ENCODE measurements at places on chromosomes 5 and 9. TPM values are rescaled to one million over a fixed set of nuclear protein-coding genes. Genes with fewer than 3 reads are reported as not detected.
A peak's percentile ranks its signal among the peaks of the same experiment; 100 is the strongest.

The PALM2AKAP2 gene
- 81.3 TPM for total RNA-seq

DNA sequence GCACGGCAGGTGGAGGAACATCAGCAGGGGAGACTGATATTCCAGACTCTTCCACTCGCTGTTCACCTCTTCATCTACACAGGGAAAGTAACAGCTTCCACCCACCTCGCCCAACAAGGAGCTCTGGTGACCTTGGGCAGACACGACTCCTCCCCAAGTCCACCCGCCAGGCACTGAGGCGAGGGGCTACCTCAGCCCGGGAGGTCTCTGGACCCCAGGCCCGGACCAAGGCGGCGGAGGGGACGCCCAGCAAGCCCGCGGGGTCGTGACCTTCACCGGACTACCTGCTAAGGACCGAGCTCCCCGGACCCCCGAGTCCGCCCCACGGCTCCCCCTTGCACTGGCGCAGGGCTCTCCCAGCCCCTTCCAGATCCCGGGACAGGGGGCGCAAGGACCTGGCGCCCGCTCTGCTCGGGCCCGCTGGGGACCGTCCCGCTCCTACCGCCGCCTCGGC lies 70.2 kb upstream of the LPCAT1 start:
- no peaks in the 10 kb centered on the region for H3K27me3 ChIP-seq
- peaks cover 2% of the 10 kb centered on the region for H3K36me3 ChIP-seq
- H3K4me1 ChIP-seq: no peaks in the 10 kb centered on the region
- H3K27ac ChIP-seq: peak overlapping the region; percentile 60
- H3K4me3 ChIP-seq: peak overlapping the region; percentile 75

The ACSL6 gene
- total RNA-seq: 0.87 TPM

The SPINK4 gene
- total RNA-seq: not detected

The COL23A1 gene
- total RNA-seq: 14.7 TPM

DNA sequence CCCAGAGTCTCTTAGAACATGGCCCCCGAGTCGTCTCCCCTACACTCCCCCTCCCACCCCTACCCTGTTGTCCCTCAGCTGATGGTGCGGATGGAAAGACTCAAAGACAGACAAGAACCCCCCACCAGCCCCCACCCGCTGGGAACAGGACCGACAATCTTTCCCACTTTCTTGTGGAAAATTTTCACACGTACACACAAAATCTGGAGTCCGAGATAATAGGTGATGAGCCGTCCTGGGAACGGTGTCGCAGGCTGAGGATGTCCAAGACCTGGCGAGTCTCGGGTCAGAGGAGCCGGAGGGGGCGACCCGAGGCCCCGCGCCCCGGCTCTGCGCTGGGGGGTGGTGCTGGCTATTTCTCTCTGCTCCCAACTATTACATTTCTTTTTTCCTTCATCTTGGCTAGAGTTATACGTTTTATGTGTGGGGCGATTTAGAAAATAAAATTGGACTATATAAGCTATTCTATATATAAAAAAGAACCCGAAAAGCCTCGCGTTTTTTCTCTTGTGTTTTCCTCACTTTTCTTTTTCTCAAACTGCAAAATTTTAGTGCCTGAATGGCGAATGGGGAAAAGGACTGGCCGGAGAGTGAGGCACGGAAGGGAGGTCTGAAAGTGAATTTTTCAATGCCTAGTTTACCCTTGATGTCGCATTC lies 188.8 kb downstream of the MEF2C start:
- no peak overlapping the region for H3K27ac ChIP-seq
- peaks cover 100% of the 10 kb centered on the region for H3K27me3 ChIP-seq

DNA sequence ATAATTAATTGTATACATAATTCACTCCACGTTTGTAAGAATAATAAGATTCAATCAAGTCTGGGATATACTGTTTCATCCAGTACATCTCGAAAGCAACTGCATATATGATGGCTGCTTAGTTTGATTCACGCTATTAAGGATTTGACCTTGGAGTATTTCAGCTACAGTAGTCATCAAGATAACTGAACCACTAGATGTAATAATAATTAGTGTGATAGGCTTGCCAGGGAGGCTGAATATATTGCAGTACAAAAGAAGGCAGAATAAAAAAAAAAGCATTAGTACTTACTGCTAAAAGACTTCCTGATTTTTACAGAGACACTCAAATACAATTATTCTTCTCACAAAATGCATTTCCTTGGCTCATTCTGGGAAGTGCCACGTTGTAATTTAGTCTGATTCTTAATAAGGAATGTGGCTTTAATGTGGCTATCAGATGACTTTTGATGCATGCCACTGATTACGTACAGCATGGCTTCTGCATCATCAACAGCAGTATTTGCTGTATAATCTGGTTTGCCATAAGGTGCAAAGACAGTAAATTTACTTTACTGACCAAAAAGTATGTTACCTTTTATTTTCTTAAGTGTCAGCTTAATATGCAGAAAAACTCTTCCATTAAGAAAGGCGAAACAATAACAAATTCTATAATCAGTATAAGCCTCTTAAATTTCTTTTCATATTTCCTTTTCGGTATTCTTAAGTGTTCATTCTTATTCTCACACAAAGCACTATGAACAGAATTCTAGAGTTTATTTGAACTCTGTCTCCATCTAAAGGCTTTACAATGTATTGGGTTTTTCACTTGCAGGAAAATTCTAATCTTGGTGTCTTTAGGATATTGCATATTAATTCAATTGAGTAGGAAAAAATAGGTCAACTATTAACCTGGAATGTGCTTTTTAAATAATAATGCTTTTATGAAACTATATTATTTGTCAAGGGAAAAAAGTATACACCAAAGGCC lies 166.4 kb downstream of the SLF1 start:
- no peaks in the 10 kb centered on the region for H3K36me3 ChIP-seq
- no peaks in the 10 kb centered on the region for H3K4me1 ChIP-seq
- no peak for DNase-seq
- no peaks in the 10 kb centered on the region for H3K27me3 ChIP-seq
- H3K4me3 ChIP-seq: no peak overlapping the region

The ZDHHC11B gene
- total RNA-seq: 11.1 TPM

DNA sequence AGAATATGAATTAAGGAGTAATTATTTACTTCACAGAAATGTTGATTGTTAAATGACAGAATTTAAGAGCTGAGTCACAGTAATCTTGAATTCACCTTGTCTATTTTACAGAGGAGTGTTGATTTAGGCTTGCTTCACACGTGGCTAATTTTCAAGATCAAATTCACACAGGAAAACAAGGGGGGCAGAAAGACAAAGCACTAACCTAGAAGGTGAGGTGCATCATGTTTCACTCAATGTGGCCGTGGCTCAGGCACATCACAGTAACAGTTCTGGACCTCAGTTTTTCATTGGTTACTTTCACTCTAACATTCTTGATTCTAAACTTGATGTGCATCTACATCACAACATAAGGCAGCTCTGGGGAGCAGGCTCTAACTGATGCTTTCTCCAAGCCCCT lies 69.6 kb upstream of the GNAQ start:
- no peaks in the 10 kb centered on the region for H3K36me3 ChIP-seq
- DNase-seq: no peak
- no peaks in the 10 kb centered on the region for H3K4me1 ChIP-seq
- H3K4me3 ChIP-seq: no peak overlapping the region

- DNase-seq: no peak
- H3K27ac ChIP-seq: no peak overlapping the region
- no peaks in the 10 kb centered on the region for H3K4me1 ChIP-seq
- H3K4me3 ChIP-seq: no peak overlapping the region
Observed at GRCh38 chr5:179141867-179142266, 81.7 kb downstream of the ZNF354C start.

- DNase-seq: no peak
- H3K4me1 ChIP-seq: no peaks in the 10 kb centered on the region
- no peak overlapping the region for H3K4me3 ChIP-seq
- H3K27me3 ChIP-seq: no peaks in the 10 kb centered on the region
- H3K36me3 ChIP-seq: peaks cover 4% of the 10 kb centered on the region
Observed at GRCh38 chr9:96649620-96650324, 5.3 kb downstream of the PRXL2C start.

DNA sequence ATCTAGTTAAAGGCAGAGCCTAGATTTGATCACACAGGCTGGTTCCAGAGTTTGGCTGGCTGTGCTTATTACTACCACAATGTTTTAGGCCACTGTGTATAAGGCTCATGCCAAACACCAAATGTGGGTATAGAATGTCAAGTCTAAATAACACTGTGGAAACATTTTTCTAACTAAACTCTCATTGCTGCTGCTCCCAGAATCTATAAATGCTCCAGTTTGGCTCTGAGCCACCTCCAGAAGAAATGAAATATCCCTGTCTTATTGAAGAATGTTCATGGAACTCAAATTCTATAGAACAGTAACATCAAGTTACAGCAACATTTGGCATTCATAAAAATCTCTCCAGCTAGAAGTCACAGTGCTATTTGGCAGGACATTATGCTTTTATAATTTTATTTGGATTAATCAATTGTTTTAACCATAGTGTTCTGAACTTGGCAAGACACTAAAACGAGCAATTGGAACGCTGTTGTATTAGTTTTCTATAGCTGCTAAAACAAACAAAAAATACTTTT lies 178.1 kb upstream of the COX7C start:
- H3K36me3 ChIP-seq: no peaks in the 10 kb centered on the region
- no peak overlapping the region for H3K4me3 ChIP-seq
- no peak overlapping the region for H3K27ac ChIP-seq
- no peaks in the 10 kb centered on the region for H3K4me1 ChIP-seq
- H3K27me3 ChIP-seq: no peaks in the 10 kb centered on the region
- no peak for DNase-seq

- H3K36me3 ChIP-seq: no peaks in the 10 kb centered on the region
- H3K27ac ChIP-seq: no peak overlapping the region
- no peak overlapping the region for H3K4me3 ChIP-seq
- no peak for DNase-seq
- no peaks in the 10 kb centered on the region for H3K4me1 ChIP-seq
Observed at GRCh38 chr9:9341203-9341602, 1271.6 kb downstream of the PTPRD start.

DNA sequence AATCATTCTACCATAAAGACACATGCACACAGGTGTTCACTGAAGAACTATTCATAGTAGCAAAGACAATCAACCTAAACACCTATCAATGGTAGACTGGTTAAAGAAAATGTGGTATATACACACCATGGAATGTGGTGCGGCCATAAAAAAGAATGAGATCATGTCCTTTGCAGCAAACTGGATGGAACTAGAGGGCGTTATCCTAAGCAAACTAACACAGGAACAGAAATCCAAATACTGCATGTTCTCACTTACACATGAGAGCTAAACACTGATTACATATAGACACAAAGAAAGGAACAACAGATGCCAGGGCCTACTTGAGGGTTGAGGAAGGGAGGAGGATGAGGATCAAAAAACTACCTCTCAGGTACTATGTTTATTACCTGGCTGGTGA lies 103.8 kb downstream of the DRD1 start:
- no peak for DNase-seq
- no peak overlapping the region for H3K4me3 ChIP-seq
- H3K27ac ChIP-seq: no peak overlapping the region

GRCh38 chr9:137280474-137281344 lies 3.2 kb downstream of the TOR4A start:
- peaks cover 66% of the 10 kb centered on the region for H3K4me1 ChIP-seq
- peak overlapping the region; percentile 24 for H3K27ac ChIP-seq
- DNase-seq: peak; percentile 23
- H3K4me3 ChIP-seq: no peak overlapping the region

- H3K4me3 ChIP-seq: no peak overlapping the region
- H3K4me1 ChIP-seq: peaks cover 5% of the 10 kb centered on the region
- DNase-seq: no peak
- no peak overlapping the region for H3K27ac ChIP-seq
- H3K36me3 ChIP-seq: no peaks in the 10 kb centered on the region
Observed at GRCh38 chr5:124823380-124823779, 76.9 kb upstream of the ZNF608 start.

- no peak overlapping the region for H3K27ac ChIP-seq
- peaks cover 12% of the 10 kb centered on the region for H3K4me1 ChIP-seq
- no peak overlapping the region for H3K4me3 ChIP-seq
Observed at GRCh38 chr9:97904725-97905124, 17.6 kb downstream of the TRMO start.

The FAM169A gene
- total RNA-seq: 5.1 TPM

DNA sequence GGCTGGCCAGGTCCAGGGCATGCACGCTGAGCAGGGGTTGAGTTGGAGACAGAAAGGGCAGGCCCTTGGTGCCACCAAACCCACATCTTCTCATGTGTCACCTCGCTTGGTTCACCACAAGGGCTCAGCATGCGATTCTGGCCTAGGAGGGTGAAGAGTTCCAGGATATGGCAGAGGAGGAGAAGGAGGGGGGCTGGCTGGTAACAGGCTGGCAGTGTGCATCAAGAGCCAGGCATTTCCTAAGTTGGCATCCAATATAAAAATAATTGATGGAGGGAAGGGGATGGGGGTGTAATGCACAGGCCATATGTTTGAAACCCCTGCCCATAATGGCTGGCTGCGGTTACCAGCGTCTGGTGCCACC lies 255.6 kb downstream of the NFIB start:
- no peak for DNase-seq
- no peaks in the 10 kb centered on the region for H3K27me3 ChIP-seq
- H3K4me3 ChIP-seq: no peak overlapping the region
- peaks cover 16% of the 10 kb centered on the region for H3K4me1 ChIP-seq
- no peak overlapping the region for H3K27ac ChIP-seq

DNA sequence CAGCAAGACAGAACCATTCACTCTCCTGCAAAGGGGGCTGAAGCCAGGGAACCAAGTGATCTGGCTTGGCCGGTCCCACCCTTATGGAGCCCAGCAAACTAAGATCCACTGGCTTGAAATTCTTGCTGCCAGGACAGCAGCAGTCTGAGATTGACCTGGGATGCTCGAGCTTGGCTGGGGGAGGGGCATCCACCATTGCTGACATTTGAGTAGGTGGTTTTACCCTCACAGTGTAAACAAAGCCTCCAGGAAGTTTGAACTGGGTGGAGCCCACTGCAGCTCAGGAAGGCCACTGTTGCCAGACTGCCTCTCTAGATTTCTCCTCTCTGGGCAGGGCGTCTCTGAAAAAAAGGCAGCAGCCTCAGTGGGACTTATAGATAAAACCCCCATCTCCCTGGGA lies 60.5 kb downstream of the TNFSF8 start:
- DNase-seq: no peak
- no peaks in the 10 kb centered on the region for H3K36me3 ChIP-seq
- no peaks in the 10 kb centered on the region for H3K27me3 ChIP-seq
- no peaks in the 10 kb centered on the region for H3K4me1 ChIP-seq

GRCh38 chr9:18296702-18297055 lies 177.3 kb upstream of the ADAMTSL1 start:
- H3K36me3 ChIP-seq: no peaks in the 10 kb centered on the region
- peak overlapping the region; percentile 19 for H3K27ac ChIP-seq

GRCh38 chr5:7395947-7396712 lies at the start of gene ADCY2:
Gene ADCY2 (plus strand): TSS chr5:7396138. CDS start chr5:7396297, 159 bp downstream.
- peak within 1 kb of the TSS; percentile 40 for H3K4me3 ChIP-seq
- H3K36me3 ChIP-seq: no peaks in the 10 kb centered on the region
- DNase-seq: no peak
- no peak within 1 kb of the TSS for H3K27ac ChIP-seq

GRCh38 chr9:1319436-1319835 lies 269.3 kb downstream of the DMRT2 start:
- H3K27me3 ChIP-seq: no peaks in the 10 kb centered on the region
- H3K27ac ChIP-seq: no peak overlapping the region
- H3K36me3 ChIP-seq: no peaks in the 10 kb centered on the region
- H3K4me3 ChIP-seq: no peak overlapping the region
- H3K4me1 ChIP-seq: peaks cover 8% of the 10 kb centered on the region

- no peaks in the 10 kb centered on the region for H3K27me3 ChIP-seq
- H3K27ac ChIP-seq: no peak overlapping the region
- H3K4me3 ChIP-seq: no peak overlapping the region
- no peak for DNase-seq
Observed at GRCh38 chr5:34012791-34013190, 4.9 kb upstream of the AMACR start.

The DCAF12 gene
- 15.4 TPM for total RNA-seq
